ENCODE measurements at places on chromosomes 2 and 18. TPM values are rescaled to one million over a fixed set of nuclear protein-coding genes. Genes with fewer than 3 reads are reported as not detected.

GRCh38 chr2:95298486-95299111, 1.5 kb downstream of the KCNIP3 start:
- DNase-seq: no peak

DNA sequence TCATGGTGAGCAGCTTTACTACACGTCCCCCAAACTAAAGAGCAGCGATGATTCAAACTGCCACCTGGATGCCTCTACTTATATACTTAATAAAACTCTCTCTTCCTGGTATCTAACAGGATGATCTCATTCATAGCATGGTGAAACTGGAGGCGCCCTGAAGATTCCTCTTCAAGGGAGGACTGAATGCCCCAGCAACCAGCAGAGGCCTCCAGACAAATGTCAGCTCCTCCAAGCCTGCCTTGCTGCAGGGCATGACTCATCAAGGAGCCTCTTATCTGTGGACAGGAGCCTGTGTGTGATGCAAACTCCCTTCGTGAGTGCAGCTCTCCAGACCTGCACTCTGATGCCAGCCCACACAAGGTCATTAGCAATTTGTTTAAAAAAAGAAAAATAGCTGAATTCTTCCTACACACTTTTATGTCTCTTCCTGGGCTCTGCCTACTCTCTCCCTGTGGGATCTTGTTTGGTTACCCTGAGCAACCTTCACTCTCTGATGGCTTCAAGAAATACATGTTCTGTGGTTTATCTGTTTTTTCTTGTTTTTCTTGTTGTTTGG, 30.2 kb downstream of the LONRF2 start:
- peak; percentile 98 for DNase-seq

GRCh38 chr18:74468547-74469061, 11.5 kb upstream of the DIPK1C start:
- DNase-seq: peak; percentile 4

DNA sequence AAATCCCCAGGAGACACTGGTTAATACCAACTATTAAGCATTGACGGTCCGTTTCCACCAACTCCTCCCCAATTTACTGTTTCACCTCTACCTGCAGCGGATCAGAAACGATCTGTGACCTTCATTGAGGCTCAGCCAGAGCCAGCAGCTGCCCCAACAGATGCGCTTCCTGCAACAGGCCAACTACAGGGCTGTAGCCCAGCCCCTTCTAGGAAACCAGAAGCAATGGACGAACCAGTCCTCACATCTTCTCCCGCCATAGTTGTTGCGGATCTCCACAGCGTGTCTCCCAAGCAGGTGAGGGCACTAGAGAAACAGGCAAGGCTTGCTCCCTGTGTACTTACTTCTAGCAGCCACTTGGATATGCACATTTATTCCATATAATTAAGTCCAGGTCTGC, 8.5 kb upstream of the RPE start:
- no peak for DNase-seq

DNA sequence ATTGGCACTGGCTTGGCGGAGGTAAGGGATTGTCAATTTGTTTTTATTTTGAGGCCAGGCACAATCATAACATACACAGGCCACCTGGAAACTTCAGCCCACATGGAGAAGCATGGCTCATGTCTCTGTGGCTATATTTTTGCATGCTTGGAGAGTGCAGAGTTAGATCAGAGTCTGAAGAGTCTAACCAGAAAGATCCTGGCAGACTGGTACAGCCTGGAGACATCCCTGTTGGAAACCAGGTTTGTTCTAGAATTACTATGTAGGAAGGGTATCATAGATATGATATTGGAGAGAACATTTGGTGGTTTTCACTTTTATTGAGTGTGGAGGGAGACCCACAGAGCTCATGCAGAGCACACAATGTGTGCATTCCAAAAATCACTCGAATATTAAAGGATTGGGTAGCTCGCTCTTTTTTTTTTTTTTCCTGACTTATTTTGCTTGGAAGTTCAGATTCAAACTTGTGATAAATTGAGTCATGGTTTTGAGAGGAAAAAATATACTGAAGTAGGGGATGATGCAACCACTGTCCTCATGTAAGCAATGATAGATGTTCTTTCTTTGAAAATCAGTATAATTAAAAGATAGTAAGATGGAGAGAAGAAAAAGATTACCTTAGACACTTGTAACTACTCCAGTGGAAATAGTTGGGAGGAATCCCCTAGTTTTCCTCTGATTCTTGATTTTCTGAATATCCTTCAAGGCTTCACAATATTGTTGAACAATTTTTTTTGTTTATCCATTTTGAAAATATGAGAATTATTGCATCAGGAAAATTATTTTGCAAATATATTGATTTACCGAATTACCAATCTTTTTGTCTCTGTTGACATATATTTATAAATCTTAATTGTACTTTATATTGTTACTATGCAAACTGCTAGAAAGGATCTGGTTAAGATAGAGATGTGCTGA, 185.7 kb upstream of the ZEB2 start:
- DNase-seq: peak; percentile 29

DNA sequence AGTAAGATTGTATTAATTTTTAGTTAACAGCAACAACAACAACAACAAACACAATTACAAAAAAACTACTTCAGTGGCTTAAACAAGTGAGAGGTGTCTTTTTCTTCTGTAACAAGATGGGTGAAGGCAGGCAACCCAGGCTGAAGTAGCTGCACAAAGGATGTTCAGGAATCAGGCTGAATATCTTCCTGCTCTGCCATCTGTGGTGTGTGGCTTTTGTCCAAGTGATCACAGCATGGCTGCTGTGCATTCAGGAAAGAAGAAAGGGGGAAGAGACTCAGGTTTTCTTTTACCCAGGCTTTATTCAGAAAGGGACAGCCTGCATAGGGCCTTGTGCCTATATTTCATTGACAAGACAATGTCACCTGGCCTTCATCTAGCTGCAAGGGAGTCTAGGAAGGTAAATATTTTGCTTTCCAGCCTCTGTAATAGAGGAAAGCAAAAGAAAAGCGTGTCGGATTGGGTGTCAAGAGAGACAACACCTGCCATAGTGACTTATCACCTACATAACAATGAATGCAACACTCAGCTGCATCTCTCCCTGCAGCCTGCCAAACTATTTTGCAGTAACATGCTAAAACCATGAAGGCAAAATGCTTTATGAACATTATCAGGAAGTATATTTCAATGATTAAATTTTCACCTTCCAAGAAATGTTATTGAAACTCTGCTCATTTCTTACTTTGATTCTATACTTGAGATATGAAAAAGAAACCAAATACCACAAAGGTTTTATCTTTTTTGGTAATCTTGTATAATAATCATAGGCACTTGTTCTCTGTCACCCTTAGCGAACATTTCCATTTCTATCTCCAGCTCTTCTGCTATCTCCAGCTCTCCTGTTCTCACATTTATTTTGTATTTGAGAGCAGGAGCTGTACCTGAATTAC, 14.6 kb downstream of the G6PC2 start:
- DNase-seq: no peak

GRCh38 chr2:160876765-160877164, 283.5 kb upstream of the TANK start:
- DNase-seq: peak; percentile 25

The PRSS56 gene
- total RNA-seq: not detected

Measured in M059J (cell line).